ENCODE measurements at places on chromosomes 3 and 15.

DNA sequence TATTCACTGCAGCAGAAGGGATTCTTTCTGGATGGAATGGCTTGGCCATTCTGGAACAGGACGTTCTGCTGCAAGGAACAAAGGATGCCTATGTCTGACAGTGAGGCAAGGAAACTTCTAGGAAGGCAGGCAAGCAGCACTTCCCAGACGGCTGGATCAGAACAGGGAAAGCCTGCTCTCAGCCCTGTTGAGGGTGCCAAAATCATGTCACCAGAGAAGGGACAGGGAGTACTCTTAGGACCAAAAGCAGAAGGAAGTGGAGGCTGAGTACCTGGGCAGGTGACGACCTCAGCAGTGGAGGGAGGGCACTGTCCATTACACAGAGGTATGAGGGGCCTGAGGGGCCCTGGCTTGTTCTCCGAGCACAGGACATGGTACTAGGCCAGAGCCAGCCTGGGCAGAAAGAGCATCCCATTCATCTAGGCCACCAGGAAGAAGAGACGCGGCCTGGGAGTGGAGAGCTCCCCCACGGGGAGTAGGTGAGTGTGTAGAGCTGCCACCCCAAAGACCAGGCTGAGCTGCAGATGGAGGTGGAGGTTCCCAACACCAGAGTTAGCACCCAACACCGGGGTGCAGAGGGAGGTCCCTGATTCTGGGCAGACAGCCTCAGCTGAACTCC lies 9.6 kb downstream of the KLF15 start:
- DNase-seq = no peak

DNA sequence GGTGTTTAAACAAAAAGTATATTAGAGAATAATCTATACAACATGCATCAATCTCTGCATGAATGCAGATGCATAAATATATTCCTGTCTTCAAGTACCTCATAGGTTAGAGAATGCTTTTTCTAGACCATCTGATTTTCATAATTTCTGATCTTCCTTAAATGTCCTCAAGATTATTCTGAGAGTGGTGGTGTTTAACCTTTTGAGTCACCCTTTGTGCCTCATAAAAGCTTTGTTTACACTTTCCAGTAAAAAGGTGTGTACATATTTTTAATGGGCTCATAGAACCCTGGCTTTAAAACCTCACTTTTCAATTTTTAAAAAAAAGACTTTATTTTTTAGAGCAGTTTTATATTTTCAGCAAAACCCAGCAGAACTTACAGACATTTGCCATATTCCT lies 41.0 kb upstream of the ABHD10 start:
- no peak for DNase-seq

GRCh38 chr15:65960586-65960985 lies 91.3 kb downstream of the RAB11A start:
- no peak for DNase-seq

GRCh38 chr3:130609166-130609979 lies 92.4 kb downstream of the COL6A6 start:
- DNase-seq = no peak

GRCh38 chr3:45109771-45110508 lies 36.2 kb downstream of the CDCP1 start:
- DNase-seq = no peak

- no peak for DNase-seq
Measured at GRCh38 chr3:120566243-120566975, 29.7 kb upstream of the NDUFB4 start.

DNA sequence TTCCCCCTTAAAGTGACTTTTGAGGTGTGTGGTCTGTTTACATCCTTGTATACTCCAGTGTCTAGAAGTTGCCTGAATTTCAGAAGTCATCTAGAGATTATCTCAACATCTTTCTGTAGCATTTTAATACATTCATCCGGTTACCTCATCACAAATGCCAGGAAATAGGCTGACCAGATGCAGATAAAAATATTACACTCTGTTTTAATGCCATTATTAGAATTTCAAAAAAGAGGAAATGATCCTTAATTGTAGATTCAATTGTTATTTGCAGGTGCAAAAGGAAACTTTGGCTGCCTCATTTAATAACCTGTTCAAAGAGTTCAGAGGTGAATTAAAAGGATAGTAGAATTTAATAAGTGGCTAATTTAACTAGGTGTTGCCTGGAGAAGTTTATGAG lies 290.9 kb downstream of the C3orf38 start:
- no peak for DNase-seq

DNA sequence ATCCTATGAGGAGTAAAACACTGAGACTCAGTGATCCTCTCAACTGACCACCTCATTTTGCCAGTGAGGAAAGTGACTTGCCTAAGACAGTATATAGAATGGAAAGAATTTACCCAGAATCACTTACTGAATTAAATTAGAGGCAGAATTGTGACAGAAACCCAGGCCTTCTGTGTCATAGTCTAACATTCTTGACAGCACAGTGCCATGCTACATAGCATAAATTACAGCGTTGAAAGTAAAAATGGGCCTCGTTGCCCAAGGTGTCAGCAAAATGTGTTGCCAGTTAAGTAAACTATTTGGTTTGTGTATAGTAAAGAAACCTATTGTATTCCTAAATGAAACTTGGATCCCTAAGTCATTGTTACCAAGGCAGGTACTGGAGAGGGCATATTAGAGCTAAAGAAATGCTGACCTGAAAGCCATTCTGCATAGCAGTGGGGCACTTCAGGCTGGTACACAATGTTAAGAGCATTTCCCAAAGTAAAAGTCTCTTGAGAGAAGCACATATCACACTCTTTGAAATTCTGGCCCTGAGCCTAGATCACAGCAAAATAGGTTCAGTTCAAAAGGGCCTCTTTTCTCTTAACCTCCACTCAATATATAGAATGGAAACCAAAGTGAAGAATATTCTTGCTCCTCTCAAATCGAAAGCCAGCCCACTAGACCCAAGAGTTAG lies 53.8 kb downstream of the HMG20A start:
- DNase-seq = no peak

- no peak for DNase-seq
Measured at GRCh38 chr15:101255615-101256241, 3.9 kb upstream of the CHSY1 start.

DNA sequence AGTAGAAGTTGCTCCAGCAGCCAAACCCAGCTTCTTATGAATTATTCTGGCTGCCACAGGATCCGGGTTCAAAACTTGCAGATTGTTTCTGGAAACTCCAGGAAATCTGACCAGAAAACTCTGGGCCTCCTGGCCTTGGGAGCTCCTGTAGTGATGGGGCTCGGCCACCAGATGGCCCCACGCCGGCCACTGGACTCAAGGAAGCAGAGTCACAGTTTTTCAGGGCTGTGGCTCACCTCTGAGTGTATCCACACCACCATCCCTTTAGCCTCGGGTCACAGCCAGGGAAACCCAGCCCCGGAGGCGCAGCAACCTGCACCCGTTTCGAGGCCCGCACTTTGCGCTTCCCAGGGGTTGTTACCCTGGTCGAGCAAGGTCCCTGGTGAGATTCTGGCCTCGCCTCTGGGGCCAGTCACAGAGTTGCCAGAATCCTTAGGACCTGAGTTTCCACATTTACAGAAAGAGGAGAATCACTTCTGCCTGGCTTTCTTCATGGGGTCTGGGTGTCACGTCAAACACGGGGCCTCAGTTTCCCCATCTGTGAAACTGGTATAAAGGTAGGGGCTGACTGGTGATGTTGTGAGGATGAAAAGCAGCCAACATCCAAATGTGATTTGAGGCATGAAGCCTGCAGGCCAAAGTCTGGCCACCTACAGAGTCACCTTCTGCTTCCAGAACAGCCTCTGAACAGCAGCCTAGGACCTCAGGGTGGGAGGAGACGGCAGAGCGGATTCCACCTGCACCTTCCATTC lies 53.5 kb upstream of the LCTL start:
- peak; percentile 42 for DNase-seq

GRCh38 chr15:43493703-43494472 lies 932 bp upstream of the TP53BP1 start:
- DNase-seq = no peak

- DNase-seq = no peak
Measured at GRCh38 chr15:36183201-36183600, 396.2 kb upstream of the CDIN1 start.

DNA sequence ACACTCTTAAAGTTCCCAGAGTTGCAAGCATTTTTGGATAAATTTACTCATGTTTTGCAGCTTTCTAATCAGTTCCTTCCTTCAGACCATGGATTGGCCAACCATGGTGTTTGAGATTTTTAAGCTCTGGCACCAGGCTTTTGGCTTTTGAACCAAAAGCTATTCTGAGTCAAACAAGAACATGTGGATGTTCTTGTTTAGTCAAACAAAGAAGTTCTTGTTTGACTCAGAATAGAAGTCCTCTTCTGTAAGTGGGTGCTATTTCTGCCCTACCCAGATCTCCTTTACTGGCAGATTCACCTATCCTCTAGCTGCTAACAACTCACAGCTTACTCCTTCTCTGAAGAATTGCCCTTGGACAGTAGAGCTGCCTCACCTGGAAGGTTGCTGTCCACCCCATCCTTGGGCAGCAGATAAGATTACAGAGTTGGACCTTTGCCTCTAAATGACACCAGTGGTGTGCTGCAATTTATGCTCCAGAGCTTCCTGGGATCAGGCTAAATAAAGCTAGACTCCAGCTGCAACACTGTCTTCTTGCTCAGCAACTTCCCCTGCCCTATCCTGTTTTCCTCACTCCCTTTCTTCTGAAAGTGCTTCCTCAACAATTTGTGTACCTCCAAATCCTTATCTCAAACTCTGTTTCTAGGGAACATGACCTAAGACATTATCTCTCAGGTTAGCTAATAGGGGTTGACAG lies 65.6 kb downstream of the COL6A6 start:
- no peak for DNase-seq

DNA sequence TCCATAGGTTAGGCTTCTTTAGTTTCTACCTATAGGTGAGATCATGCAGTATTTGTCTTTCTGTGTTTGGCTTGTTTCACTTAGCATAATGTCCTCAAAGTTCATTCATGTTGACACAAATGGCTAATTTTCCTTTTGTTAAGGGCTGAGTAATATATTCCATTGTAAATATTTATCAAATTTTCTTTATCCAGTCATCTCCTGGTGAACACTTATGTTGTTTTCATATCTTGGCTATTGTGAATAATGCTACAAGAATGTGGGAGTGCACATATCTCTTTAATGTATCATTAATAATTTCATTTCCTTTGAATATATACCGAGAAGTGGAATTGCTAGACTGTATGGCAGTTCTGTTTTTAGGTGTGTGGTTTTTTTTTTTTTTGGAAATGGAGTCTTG lies 250.9 kb upstream of the SEMA6D start:
- no peak for DNase-seq

GRCh38 chr15:90142216-90143165 lies 40.2 kb upstream of the IDH2 start:
- DNase-seq = peak; percentile 27

GRCh38 chr3:191119415-191120295 lies 79.4 kb upstream of the OSTN start:
- DNase-seq = no peak

GRCh38 chr3:178623666-178624255 lies 87.5 kb downstream of the KCNMB2 start:
- DNase-seq = no peak

DNA sequence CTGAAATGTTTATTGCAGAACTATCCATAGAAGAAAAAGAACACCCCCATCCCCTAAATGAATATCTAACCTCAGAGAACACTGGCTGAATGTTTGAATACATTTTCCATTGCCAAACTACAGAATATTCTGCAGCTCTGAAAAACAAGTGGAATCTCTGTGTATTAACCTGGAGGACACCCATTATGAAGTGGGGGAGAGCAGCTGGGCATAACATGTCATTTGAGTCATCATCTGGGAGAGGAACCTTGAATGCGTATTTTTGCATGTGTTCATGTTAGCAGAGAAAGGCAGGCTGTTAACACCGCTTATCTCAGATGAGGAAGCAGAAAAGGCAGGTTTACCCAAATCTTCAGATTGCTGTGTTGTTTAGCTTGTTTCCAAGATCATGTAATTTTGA lies 31.5 kb downstream of the ESYT3 start:
- DNase-seq = no peak

DNA sequence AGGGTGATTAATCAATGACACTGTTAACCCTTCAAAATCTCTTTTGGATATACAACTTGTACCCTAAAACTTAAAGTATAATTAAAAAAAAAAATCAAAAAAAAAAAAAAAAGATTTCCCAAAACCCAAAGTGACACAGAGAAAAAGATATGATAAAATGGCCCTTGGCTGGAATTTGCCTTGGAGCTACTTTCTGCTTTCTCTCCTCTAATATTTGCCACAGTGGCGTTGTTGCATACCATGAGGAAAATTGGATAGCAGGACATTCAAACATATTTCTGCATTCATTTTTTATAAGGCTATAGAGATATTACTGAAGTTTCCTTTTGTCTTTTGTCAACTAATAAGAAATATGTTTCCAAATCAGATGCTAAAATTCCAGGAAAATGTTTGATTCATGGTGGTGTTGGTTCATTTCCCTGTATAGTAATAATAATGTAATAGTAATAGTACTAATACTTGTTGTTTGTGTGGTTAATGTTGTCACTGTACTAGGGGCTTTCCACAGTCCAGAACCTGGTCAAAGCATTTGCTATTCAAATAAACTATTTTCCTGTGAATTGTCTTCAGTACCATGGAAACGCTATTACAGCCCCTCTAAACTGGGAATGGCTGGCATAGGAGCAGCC lies 441.3 kb upstream of the THBS1 start:
- DNase-seq = no peak

- no peak for DNase-seq
Measured at GRCh38 chr3:181578743-181579142, 133.0 kb upstream of the SOX2 start.

- peak; percentile 88 for DNase-seq
Measured at GRCh38 chr3:170869645-170870593, at the start of gene RPL22L1. Gene RPL22L1, minus strand, starts transcription at chr3:170870195. Its CDS starts 28 bp downstream, at chr3:170870167.

DNA sequence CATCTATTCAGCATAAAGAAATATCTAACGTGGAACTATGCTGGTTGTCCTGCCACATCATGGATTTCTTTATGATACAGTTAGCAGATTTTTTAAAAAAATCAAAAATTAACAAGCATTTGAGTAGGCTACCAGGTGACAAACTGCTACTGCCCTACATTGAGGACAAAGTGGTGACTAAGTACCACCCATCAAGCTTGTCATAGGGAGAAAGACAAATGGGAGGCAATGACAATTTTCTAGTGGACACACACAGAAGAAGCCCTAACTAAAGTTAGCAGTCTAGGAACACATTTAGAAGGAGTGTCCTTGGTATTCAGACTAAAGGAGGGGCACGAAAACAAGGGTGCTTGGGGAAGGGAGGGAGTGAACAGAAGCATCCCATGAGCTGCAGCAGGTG lies 131.2 kb downstream of the TBL1XR1 start:
- no peak for DNase-seq

GRCh38 chr15:80946576-80946975 lies 43.0 kb downstream of the MESD start:
- no peak for DNase-seq

DNA sequence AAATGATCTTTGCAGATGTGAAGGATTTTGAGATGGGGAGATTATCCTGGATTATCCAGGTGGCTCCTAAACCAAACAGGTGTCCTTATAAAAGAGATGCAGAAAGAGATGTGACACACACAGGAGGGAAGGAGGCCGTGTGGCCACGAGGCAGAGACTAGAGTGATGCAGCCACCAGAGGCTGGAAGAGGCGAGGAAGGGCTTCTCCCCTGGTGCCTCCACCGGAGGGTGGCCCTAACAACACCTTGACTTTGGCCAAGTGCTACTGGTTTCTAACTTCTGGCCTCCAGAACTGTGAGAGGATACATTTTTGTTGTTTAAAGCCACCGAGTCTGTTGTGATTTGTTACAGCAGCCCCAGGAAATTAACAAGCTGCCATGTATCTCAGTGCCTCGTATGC lies 127.1 kb downstream of the ASB7 start:
- no peak for DNase-seq

GRCh38 chr15:60424006-60424405 lies 26.2 kb upstream of the ANXA2 start:
- no peak for DNase-seq

Measured in activated T-cell treated with anti-CD3 and anti-CD28 coated beads for 48 hours (primary cell).